Esophagus squamous epithelium (tissue), 5 donors: ENCODE measurements at places on chromosomes 16 and 17.
A peak's percentile ranks its signal among the peaks of the same experiment; 100 is the strongest.

DNA sequence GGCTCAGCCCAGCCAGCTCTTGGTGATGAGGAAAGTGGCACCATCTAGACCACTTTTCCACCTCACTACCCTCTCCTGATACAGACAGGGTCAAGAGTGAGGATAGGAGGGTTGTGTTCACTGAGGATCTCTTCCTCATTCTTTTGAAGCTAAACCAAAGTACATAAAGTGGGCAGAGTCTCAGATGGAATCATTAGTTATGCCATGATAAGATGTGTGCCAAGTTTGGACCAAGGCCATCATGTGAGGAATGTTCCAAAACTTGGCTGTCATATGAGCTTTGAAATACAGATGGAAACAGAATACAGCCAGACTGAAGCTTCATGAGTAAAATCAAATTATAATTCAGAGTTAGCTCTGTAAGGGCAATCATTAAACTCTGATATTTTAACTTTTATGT is 37.2 kb downstream of the ACSM1 start:
- no peak for DNase-seq

GRCh38 chr17:44132275-44132821 is 8.9 kb upstream of the HDAC5 start:
- DNase-seq = no peak

DNA sequence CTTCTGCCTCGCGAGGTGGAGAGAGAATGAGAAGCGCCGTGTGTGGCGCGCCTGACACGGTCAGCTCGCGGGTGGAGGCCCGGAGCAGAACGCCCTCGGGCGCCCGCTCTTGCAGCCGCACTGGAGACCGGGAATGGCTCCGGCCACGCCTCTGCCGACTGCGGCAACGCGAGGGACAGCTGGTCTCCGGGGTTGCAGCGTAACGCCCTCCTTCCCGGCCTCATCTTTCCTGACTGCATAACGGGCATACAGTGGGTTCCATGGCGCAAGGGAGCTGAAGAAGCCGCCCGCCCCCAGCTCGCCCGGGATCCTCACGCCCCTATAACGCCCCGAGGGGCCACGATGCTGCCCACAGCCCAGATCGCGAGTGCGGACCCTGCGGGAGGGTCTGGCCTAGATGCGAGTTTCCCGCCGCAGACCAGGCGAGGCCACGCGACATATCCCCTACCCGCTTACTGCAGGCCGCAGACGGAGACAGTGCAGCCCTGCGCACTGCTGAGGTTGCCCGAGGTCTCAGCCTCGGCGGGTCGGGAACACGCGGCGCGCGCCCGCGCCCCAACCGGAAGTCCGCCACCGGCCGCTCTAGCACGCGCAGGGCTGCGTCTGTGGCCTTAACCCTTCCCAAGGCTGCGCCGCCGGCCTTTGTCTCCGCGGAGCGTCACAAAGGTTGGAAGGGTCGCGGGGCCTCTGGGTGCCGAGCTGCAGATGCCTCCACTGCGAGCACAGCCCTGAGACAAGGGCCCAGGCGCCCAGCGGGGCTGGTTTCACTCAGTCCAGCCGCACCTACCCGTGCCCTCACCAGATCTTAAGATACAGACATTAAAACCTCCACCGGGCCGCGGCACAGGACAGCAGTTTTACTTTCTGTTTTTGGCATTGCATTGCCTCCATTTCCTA is 18.8 kb downstream of the BCL7C start:
- peak; percentile 50 for DNase-seq

DNA sequence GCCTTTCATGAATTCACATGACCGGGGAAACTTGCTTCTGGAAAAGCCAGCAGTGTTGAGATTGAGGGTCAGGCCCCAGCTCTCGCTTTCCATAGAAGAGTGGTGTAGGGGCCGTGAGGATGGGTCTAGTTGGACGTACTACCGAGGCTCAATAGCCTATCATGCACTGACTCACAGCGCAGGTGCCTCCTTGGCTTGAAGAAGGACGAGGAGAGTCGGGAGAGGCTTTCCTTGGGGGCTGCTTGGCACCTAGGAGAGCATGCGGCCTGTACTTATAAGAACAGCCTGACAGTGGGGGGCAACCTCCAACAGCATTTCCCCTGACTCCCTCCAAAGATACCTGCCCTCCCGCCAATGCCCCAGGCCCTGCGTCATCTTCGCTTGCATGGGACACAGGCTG is 37.6 kb downstream of the WSCD1 start:
- DNase-seq = no peak

DNA sequence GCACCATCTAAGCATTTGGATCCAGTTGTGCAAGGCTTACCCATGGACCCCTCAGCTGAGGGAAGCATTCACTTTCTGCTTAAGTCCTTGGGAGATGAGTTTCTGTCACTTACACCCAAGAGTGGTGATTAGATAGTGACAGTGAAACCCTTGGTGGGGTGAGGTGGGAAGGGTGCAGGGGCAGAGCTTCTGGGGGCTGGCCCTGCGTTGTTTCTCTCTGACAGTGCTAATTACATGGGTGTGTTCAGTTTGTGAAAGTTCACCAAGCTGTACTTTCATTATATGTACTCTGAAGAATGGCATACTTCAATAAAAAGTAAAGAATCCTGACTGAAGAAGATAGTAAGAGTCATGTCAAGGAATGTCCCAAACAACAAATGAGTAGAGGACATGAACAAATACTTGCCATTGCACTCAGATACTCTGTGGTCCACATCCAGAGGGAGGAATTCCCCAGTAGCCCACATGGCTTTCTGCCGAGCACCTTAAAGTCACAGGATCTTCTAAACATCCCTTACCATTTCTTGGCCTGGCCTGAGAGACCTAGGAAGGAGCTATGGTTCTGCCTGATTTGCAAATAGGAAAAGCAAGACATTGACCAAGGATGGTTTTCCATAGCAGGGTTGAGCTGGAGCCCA is 8.4 kb downstream of the CHST6 start:
- DNase-seq = no peak

- DNase-seq = no peak
These were observed 36.2 kb downstream of the C16orf82 start for GRCh38 chr16:27102701-27103575.

GRCh38 chr17:42287977-42288802 is at the start of gene STAT5A:
TSS of gene STAT5A (plus strand) at chr17:42288498. CDS start at chr17:42289412, 914 bp downstream.
- peak; percentile 43 for DNase-seq

- no peak for DNase-seq
These were observed 13.2 kb downstream of the C17orf50 start for GRCh38 chr17:35773679-35774425.

DNA sequence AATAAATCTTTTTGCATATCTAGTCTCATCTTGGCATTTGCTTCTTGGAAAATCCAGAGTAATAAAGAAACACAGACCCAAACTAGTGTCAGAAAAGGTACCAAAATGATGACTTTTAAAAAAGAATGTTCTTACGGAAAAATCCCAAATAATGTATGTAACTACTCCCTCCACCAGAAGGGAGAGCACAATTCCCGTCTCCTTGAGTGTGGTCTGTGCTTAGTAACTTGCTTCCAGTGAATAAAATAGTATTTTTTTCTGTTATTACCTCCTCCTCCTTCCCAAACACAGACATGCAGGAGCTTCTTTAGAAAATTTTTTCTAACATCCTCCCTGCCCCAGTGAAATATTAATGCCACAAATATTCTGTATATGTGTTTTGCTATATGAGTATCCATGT is 358.1 kb downstream of the ZFHX3 start:
- DNase-seq = no peak

- DNase-seq = no peak
These were observed 859.1 kb upstream of the GOT2 start for GRCh38 chr16:59593194-59593661.

DNA sequence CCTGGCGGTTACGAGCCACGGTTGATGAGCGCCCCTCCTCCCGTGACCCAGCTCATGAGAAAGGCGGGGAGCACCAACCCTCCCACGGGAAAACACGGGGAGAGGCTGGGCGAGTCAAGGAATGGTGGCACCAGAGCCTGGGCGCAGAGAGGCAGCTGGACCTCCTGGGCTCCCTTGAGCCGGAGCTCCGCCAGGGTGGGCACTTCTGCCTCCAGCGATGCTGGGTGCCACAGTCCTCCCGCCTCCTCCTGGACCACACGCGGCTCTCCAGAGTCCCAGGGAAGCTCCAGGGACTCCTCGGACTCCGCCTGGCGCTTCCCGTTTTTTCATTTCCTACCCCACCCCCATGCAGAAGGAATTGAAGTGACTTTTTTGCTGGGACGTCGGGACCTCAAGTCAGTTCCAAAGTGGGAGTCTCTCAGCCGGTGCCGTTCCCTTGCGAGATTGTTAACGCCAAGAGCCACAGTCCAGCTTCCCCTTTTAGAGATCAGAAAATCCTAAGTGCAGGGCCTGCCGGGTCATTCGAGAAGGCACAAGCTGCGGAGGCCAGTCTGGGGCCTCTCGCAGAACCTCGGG is 6.6 kb upstream of the CBX8 start:
- no peak for DNase-seq

DNA sequence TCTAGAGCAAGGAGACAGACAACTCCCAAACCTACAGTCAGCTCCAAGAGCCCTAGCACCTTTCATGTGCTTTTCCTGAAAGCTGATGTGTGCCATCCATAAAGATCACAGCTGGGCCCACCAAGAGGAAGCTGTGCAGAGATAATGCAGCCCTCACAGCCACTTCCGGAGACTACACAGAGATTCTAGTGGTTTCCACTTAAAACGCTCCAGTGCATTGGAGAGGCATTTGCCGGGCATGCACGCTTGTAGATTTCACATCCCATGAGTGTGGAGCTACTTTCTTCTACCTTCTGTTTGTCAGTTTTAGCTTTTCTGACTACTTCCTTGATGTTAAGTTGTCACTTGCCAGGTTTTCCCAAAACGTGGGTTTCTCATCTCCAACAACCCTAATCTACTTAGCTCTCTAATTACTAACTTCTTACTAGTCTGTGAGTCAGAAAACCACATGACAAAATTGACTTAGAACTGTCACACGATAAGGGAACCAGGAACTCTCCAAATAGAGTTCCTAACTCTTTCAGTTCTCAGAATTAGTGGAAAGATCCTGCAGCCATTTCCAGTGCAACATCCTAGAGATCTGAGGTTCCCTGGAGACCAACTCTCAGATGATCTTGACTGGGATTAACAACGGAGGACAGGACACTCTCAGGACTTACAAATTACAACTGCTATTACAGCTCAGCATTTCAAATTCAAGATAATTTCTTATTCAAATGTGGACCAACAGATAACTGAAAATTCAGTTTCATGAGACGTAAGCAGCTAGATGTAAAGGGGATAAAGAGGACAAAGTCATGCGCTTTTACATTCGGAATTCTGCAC is 28.6 kb downstream of the PMP22 start:
- DNase-seq = no peak

- no peak for DNase-seq
These were observed 4.8 kb downstream of the KLHL11 start for GRCh38 chr17:41860254-41860931.

- DNase-seq = no peak
These were observed 4.2 kb downstream of the DPH1 start for GRCh38 chr17:2034157-2034556.

DNA sequence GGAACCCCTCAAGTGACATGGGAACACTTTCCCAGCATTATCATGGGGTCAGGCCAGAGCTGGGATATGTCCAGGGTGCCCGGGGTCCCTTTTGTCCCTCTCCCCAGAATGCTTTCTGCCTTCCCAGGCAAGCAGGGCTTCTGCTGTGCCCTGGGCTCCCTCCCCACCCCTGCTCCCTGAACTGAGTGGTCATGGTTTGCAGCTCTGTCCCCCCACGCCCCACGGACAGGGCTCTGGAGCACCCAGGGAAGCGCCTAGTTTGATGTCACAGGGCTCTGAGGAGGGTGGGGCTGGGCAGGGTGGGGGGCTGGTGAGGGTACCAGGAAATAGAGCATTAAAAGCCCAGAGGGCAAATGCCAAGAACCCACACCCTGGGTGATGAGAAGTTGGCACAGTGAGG is 92.3 kb downstream of the CCDC182 start:
- DNase-seq = no peak

DNA sequence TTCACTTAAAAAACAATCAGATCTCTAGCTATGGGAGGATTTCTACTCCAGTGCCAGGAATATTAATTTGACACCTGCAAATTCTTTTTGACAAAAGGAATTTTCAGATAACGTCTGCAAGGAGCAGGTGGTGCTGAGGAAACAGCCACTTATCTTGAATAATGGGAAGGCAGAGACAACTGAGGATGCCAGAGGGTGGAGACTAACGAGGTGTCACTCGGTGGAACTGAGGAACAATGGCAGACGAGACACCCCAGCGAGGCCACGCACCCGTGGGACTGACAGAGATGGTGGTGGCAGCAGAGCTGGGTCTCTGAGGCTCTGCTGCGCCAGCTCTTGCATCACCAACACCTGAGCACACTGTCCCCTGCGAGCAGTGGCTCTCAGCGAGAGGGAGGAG is 42.2 kb downstream of the VAC14 start:
- DNase-seq = no peak

- no peak for DNase-seq
These were observed 9.4 kb downstream of the GLIS2 start for GRCh38 chr16:4325253-4325758.

DNA sequence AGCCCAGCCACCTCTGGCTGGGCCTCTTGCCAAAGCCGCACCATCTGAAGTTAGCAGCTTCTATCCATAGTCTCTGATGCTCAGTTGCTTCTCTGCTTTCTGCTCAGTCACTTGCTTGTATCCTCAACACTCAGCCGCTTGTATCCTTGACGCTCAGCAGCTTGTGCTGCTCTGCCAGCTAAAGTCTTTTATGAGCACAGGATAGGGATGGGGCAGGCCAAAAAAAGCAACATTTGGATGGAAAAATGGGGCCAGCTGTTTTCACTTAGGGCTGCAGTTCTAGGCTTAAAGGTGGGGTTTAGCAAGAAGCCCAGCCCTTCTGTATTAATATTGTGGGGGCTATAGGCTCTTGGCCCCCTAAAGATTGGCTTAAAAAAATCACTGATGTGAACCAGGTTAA is 739.4 kb downstream of the CDH8 start:
- DNase-seq = no peak

GRCh38 chr16:79519448-79519847 is 81.1 kb downstream of the MAF start:
- no peak for DNase-seq

DNA sequence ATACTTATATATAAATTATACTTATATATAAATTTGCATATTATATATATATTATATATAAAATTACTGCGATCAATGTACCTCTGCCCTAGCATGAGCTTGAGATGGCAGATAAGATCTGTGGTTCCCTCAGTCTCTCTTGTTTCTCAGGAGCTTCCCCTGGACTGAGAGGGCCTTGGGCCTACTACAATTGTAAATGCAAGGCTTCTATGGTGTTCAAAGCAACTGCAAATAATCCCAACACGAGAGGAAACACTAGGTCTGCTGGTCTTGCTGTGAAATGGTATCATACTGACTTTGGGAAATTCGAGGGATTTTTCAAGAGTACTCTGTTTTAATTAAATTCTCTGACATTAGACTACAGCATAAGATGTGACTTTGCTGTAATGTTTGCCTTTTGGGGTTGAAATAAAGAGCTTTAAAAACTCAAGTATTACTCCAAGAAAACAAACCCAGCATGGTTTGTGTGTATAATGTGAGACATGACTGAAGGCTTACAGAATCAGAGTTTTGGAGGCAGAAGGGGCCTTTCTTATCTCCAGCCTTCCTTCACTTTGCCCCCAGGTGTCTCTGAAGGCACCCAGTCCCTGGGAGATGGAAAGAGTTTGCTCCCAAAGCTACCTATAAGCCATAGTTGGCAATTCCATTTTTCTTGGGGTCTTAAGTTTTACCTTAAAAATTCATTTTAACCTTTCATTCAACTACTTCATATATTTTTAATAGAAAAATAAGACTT is 24.2 kb downstream of the ACSM1 start:
- DNase-seq = no peak

GRCh38 chr16:60204181-60204580 is 1470.1 kb upstream of the GOT2 start:
- DNase-seq = no peak

- DNase-seq = no peak
These were observed 74.1 kb downstream of the NT5M start for GRCh38 chr17:17377071-17377967.
